Non-pigmented ciliary epithelial cell (primary cell): ENCODE measurements at places on chromosomes 1 and 21.

DNA sequence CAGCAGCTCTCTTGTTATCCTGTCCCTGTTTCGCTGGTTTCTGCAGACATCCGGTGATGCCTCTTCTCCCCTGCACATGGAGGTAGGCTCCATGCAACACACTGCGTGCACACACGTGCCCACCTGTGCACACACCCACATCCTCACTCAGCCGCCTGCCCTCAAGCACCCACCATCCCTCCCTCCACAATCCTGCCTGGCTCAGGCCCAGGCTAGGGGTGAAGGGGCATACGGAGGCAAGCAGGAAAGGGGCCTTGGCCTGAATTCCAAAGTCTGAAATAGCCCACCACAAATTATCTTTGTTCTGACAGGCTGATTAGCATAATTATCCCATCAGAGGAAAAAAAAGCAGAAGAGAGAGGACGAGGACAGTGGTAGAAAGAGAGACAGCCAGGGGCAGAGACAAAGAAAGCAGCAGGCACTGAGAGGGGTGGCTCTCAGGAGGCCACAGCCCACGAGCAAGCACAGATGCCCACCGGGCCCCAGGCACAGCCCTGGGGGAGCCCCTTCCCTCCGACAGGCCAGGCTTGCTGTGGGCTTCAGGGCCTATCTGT, 73.2 kb downstream of the GRIK3 start:
- DNase-seq = no peak

GRCh38 chr1:158076441-158076840, 83.0 kb downstream of the KIRREL1 start:
- no peak for DNase-seq

DNA sequence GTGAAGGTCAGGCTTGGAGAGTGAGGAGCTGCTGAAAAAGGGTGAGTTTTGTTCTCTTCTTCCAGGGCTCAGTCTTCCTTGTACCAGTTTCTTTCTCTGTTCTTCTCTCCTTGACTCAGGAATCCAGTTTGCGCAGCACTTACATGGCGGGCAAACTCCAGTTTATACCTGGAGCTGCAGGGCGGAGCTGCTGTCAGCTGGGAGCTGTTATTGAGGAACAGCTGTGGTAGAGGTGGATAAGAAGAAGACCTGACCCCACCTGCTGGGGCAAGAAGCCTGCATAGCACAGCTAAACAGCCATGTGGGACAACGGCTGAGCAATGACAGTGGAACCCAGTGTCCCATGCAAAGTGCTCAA, 46.2 kb downstream of the GALNT2 start:
- DNase-seq = no peak

GRCh38 chr1:246674049-246674448, 50.2 kb upstream of the SCCPDH start:
- no peak for DNase-seq

DNA sequence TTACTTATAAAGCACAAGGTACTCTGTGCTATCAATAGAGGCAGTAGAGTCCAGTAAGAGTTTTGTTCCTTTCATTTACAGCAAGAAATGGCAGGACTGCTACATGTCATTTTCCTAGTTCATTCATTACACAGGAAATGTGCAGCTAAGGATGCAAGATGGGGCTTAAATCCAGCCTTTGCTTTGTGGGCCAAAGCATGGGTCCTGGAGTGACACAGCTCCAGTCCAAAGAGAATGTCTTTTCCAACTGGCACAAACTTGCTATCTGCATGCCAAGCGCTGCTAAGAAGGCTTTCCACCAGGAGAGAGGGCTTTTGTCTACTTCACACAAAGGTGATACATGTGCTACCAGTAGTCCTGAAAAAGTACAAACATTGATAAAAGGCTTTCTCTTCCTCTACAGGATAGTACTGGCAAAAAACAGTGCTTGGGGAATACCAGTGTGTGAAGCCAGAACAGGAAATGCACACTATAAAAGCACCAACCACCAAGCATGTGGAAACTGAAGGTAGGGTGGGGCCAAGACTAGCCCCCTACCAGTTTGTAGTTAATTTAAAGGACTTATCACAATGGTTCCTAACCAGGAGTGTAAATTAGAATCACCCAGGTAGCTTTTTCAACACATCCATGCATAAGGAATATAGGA, 68.7 kb downstream of the ARID4B start:
- no peak for DNase-seq

DNA sequence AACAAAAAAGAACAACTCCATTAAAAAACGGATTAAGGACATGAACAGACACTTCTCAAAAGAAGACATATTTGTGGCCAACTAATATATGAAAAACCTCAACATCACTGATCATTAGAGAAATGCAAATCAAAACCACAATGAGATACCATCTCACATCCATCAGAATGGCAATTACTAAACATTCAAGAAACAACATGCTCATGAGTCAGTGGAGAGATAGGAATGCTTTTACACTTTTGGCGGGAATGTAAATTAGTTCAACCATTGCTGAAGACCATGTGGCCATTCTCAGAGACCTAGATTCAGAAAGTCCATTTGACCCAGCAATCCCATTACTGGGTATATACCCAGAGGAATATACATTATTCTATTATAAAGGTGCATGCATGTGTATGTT, 1442.6 kb upstream of the B3GALT2 start:
- no peak for DNase-seq

GRCh38 chr1:111513410-111514020, 10.1 kb upstream of the ADORA3 start:
- no peak for DNase-seq

GRCh38 chr21:45861156-45861870, 120.3 kb upstream of the COL6A1 start:
- DNase-seq = no peak

DNA sequence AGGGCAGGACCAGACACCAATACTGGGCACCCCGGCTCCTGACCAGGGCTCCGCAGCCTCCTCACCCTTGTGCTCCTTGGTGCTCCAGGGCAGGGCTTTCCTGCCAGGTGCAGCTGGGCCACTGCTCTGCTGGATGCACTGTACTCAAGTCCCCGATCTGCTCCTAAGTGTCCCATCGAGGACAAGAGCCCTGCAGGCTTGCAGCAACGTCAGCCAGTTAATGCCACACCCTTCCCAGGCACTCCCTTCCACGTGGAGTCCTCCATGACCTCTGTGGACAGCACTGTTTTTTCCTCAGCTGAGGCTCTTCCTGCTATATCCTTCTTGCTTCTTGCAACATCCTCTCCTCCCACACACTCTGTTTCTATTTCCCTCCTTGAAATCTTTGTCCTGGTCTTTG, 94.0 kb upstream of the NGF start:
- DNase-seq = no peak

DNA sequence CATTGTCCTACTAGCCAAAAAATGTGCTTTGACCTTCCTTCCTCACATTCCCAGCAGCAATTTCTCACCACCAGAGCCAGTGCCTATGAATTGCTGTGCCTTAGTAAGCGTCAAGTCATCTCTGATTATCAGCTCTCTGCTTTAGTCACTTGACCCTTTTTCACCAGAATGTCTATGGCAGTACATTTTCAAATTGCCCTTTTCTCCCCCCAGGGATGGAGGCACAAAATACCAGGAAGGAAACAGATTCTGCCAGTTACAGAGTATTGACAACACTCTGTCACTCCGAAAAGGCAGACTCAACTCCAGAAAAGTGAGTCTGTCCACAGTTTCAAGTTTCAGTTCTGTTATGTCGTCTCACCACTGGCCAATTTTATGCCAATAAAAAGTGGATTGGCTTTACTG, 167.4 kb downstream of the TNFSF18 start:
- no peak for DNase-seq

- peak; percentile 43 for DNase-seq
Measured at GRCh38 chr1:22018583-22019559, 17.4 kb downstream of the CELA3A start.

DNA sequence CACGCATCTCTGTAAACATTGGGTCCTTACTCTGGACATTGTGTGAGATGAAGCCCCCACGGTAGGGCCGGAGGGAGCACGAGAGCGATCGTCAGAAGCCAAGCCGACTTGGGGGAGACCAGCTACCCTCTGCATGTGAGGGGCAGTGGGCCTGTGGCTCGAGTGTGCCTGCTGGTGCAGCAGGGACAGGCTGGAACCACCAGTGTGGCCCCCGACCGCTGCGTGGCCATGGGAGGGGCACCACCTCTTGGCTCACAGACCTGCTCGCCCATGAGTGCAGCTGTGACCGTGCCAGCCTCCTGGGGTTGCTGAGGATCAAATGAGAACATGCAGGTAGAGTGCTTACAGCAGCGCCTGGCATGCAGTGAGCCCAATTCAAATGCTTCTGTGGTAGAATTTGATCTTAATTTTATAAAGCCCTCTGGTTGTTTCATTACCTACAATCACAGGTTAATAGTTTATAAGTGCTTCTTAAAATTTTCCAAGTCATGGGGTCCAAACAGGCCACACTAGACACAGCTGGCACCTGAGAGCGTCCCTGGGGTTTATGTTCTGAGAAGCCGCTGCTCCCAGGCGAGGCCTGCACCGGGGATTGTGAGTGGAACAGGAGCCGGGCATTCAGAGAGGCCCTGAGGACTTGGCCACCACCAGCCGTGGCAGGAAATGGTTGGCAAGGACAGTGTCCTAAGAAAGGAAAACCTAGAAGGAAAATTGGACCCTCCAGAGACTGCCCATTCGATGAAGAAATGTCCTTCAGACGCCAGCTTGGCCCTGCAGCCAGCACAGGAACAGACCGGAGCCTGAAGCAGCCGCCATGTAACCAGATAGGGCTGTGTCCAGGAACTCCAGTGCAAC, 22.6 kb upstream of the ADARB1 start:
- no peak for DNase-seq

DNA sequence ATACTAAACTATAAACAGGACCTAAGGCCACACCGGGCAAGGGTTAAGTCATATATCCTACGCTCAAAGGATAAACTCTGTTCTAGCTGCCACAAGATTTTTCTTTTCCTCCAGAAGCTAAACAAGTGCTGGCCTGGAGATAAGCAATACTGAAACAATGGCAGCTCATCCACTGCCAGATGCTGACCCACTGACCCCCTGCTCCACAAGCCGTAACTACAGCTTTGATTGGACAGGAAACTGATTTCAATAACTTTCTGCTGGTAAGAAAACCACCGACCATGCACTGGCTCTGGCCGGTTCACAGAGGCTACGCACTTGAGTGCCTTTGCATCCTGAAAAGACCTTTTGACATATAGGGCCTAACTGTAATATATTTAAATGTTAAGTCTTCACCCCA, 51.3 kb upstream of the PLA2G2C start:
- no peak for DNase-seq

DNA sequence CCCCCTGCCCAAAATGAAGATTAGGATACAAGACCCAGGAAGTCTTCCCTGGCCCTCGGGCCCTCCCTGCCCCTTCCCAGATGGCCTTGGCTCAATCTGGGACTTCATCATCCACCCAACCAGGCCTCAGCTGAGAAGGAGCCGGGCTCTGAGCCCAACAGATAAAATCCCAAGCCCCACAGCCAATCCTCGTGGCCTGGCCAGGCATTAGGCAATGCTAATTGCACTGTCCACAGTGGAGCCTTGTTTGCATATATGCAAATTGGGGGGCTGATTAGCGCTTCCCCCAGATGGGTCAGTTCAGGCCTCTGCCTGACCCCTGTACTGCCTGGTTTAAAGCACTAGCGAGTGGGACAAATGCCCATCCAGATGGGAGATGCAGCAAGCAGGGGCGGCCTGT, 34.9 kb downstream of the IGSF21 start:
- DNase-seq = no peak

DNA sequence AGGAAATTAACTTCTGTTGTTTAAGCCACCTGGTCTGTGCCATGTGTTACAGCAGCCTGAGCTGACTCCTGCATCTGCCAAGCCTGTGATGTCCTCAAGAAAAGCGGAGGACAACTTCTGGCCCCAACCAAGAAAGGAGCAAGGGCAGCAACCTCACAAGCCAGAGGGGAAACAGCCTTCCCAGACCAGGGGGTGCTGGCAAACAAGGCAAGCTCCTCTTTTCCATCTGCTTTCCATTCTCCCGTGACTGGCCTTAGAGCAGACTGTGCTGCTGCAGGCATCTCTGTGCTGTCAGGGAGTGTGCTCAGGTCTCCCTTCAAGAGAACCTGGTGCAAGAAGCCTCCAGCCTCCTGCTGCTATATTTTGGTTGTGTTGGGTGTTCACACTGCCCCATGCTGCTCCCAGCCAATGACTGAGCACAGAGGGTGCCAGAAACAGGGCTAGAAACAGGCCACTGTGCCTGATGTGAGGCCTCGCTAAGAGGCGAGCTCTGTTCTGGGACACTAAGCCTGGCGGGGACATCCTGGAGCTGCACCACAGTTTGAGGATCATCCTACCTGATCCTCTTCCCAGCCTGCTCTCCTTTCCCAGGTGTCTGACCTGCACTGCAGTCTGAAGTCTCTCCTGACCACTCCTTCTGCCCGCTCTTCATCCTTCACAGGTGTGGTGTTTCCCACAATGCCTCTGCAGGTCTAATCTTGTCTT, 27.5 kb upstream of the SLAMF9 start:
- no peak for DNase-seq

DNA sequence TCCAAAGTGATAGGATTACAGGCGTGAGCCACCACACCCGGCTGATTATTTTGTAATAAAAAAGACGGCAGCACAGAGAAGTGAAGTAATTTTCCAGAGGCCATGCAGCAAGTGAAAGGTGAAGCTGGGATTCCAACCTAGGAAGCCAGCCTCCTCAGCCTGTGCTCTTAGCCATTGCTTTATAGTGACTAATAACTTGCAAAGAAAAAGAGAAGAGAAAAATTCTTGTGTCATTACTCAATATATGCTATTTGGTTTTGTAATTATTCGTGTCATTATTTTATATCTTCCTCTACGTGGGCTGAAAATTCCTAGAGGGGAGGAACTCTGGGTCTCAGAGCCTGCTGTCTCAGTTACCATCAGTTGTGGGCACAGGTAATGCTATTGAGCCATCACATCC, 1.6 kb upstream of the IER5 start:
- no peak for DNase-seq

- no peak for DNase-seq
Measured at GRCh38 chr1:67280696-67281095, 27.0 kb upstream of the IL12RB2 start.

DNA sequence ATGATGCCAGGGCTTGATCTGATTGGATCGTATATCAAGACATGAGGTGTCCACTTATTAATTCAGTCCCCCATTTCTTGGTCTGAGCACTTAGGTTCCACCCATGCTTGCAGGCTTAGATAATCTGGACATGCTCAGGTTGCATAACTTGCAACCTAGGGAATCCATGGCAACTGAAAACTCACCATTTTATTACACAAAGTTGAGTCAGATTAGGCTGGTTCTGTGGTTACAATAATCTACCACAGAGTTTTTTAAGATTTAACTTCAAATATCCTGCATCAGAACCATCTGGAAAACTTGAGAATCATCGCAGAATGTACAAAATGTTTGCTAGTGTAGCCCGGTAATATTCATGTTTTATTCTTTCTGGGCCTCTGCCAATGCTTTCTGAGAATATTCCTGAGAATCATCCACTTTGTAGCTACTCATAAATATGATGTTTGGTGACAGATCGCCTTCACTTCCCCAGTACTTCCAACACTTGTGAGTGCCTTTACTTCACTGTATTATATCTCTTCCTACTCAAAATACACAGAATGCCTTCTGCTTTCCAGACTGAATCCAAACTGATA, 707.2 kb upstream of the ADAMTS5 start:
- DNase-seq = peak; percentile 85

- no peak for DNase-seq
Measured at GRCh38 chr21:41381731-41382130, 19.9 kb downstream of the MX2 start.
